ENCODE measurements at places on chromosomes 3 and 15.

GRCh38 chr3:189962466-189962865 is 158.2 kb downstream of the P3H2 start:
- no peak for ATAC-seq

GRCh38 chr15:83205725-83206324 is 1.8 kb downstream of the HDGFL3 start:
- no peak for ATAC-seq

GRCh38 chr3:280681-281080 is 84.1 kb downstream of the CHL1 start:
- no peak for ATAC-seq

DNA sequence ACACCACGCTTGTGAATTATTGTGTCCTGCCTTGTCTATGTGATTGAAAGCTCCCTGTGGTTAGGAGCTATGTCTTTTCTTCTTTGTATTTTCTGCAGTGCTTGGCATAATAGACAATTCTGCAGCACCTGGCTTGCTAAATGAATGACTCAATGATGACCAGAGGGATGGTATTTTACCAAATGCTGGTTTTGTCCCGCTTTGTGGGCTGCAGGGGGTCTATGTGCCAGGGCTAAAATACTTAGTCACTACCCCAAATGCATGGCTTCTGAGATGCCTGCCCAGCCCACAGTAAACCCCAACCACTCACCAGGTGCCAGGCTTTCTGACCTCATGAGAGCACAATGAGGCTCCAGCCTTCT is 50.9 kb downstream of the BOC start:
- ATAC-seq = no peak

DNA sequence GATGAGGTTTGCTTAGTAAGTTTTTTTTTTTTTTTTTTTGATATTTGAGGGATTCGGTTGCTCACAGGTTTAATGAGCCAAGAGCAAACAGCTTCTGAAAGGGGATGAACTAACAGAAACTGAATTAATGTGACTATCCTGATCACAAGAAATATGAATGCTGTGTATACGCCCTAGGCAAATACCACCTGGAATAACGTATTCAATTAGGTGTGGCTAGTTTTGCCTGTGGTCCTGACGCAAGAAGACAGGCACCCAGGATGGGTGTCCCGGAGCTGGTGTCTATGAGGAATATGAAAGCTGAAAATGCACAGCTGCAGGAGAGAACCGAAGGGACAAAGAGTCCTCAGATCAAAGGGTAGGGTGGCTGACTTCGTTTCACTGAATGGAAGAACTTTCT is 14.6 kb downstream of the LSG1 start:
- no peak for ATAC-seq

- ATAC-seq = no peak
Observed at GRCh38 chr3:187694801-187695200, 7.6 kb downstream of the RTP2 start.
